ENCODE measurements at places on chromosomes 5 and 9.

GRCh38 chr5:40204144-40204543 lies 475.6 kb upstream of the PTGER4 start:
- no peak for DNase-seq

- no peak for DNase-seq
These were observed 608.6 kb downstream of the SLCO4C1 start for GRCh38 chr5:101687349-101687985.

DNA sequence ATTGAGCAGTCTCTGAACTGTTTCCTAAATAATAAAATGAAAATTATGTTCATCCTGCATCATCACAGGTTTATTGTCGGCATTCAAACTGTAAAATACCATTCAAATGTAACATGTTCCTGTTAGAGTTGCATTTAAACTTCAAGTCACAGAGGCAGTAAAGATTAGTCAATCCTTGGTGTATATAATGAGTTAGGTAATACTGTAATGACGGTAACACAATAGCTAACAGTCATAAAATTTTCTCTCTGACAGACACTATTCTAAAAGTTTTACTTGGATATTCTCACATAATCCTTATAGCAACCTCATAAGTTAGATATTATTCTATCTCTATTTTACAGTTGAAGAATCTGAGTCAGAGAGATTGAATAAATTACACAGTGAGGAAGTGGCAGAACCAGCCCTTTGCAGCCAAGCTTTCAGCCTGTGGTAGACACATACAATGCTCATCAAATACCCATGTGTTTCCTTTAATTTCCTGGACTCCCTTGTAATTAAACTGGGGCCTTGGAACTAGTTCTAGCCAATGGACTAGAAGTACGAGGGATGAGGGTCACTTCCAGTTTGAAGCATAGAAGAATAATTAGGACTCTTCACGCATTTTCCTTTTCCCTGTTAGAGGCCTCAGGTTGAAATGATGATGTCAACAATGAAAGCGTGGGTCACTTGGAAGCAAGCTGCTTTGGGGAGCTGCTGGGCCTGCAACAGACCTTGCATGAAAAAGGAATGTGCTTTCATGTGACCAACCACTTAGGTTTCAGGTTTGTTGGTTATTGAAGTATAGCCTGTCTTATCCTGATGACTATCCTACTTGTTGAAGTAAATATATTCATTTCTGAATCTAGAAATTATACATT lies 12.3 kb upstream of the CAST start:
- no peak for DNase-seq

DNA sequence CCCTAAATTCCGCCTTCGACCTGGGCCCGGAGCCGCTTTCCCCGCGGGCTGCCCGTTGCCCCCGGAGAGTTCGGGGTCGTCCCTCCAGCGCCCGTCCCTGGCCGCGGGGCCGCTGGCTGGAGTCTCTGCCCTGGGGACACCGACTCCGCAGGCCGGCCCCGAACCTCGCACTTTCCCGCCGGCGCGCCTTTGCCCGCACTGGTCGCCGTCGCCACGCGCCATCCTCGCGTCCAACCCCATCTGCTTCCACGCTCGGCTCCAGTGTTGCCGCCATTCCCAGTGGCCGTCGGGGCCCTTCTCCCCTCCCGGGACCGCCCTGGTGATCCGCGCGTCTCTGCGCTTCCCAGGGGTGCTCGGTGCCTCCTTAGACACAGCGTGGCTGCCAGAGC lies 11.0 kb downstream of the LHX3 start:
- DNase-seq, result no peak

DNA sequence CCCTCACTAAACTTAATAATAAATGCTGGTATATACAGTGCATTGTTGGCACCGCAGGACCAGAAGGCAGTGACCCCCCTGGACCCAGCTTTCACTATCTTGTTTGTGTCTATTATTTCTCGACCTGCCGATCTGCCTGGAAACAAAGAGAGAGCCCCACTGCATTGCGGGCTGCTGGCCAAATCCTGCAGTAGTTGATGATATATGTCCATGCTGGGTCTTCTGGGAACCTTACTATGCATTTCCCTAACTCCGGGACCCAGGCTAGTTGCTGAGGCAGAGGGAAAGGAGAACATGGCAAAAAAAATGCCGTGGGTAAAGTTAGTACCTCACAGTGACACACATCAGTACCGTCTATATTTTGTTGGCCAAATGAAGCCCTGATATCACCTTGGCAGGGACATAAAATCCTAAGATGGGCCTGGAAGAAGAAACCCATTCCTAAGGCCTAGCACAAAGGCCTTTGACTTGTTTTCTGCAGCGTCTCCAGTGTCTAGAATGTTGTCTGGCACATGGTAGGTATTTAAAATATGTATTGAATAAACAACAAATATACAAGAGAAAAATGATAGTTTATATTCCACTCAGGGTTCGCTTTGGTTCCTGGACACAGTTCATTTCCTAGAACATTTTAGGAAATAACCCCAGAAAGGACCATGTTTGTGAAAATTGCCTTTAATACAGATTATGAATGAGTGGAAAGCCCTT lies 46.1 kb downstream of the NMUR2 start:
- no peak for DNase-seq

DNA sequence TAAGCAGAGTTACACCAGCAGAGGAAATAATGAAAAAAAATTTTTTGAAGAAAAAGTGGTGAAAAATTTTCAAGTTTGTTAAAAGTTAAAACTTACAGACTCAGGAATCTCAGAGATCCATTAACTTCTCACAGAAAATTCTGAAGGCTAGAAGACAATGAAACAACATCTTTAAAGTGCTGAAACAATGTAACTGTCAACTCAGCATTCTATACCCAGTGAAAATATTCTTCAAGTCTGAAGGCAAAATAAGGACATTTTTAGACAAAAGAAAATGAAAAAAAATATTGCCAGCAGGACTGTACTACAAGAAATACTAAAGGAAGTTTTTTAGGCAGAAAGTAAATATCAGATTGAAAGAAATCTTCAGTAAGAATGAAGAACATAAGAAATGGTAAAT lies 36.7 kb upstream of the RGMB start:
- DNase-seq, result no peak
